ENCODE measurements at places on chromosomes 12 and 14. TPM values are rescaled to one million over a fixed set of nuclear protein-coding genes. Genes with fewer than 3 reads are reported as not detected.

GRCh38 chr12:100251917-100252316 lies 15.0 kb downstream of the DEPDC4 start:
- no peak for DNase-seq

- DNase-seq, result no peak
These were observed 32.2 kb upstream of the KTN1 start for GRCh38 chr14:55547650-55548315.

DNA sequence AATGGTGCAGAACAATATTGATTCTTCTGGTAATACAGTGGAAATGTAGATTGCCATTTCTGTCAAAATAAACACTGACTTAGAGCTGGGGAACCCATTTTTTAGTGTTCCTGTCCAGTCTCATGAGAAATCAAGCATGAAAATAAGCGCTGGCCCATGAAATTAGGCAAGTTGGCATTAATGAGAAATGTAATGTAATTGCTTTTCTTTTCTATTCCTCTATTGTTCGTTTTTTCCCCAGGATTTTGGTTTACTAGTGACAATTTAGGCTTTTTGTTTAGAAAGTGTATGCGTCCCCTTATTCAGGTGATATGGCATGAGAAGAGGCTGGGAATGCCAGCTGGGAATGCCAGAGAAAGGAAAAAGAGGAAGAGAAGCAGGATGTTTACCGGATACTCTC lies 64.4 kb upstream of the KICS2 start:
- DNase-seq, result no peak

GRCh38 chr12:62799126-62799736 lies 135.7 kb downstream of the PPM1H start:
- DNase-seq, result no peak

The KRT85 gene
- not detected for total RNA-seq

The KLRC2 gene
- total RNA-seq, result not detected

- peak; percentile 74 for DNase-seq
These were observed 23.8 kb downstream of the JAG2 start for GRCh38 chr14:105144666-105145380.

The SERPINA1 gene
- total RNA-seq, result 23.1 TPM

The MYO1H gene
- total RNA-seq, result not detected

- peak; percentile 85 for DNase-seq
These were observed 17.0 kb downstream of the ZDHHC22 start for GRCh38 chr14:77124345-77125280.

The TPPP2 gene
- not detected for total RNA-seq

DNA sequence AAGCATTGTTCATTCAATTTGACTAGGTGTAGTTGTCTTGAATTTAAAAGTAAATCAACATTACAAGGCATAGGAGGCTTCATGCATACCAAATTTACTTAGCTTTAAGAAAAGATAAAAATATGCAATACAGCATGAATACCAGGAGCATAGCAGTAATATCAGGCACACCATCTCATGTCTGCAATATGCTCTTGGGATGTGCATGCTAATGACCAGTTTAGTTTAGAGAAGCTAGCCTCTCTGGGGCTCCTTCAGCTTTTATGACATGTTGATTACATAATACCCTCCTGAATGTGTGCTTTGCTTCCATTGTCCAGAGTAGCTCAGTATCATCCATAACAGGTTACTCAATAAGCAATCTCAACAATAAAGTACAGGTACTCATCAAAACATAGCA lies 497.2 kb downstream of the FLRT2 start:
- no peak for DNase-seq

Data from aorta (tissue), 5 donors.